ENCODE measurements at places on chromosomes 5 and 9.
A peak's percentile ranks its signal among the peaks of the same experiment; 100 is the strongest.

DNA sequence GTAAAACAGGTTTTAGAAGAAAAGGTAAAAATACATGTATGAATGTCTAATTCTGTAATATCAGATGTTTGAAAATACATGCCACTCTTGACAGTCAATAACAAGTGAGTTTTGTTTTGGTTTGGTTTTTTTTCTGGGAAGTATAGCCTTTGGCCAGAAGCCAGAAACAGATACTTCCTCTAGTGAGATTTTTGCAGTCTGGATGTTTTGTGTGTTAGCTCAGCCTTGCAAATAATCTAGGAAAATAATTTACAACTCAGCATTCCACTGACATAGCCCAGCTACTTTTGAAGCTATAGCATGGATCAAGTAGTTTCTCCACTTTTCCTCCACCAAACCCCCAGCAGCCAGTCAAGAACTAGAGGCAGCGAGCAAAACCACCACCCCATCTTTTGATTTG is 56.7 kb downstream of the SLC1A1 start:
- no peak for DNase-seq

- no peak for DNase-seq
Measured at GRCh38 chr9:114723931-114724330, 41.9 kb upstream of the TEX48 start.

DNA sequence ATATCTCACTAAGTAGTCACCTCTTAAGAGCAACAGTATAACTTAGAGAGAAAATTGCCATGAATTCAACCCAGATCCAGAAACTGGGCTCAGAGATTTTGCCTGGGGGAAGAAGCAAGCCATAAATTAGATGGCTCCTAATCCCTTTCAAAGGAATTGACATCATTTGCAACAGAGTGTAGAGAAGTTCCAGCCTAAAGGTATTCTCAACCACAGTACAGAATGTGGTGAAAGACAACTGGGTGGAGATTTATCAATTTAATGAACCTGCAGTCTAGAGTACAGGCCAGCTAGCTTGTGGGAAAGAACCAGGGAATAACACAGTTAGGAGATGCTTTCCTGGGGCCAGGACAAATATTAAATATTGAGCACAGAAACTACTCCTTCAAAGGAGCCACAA is 39.6 kb downstream of the CDKL3 start:
- DNase-seq: no peak

- no peak for DNase-seq
Measured at GRCh38 chr9:87070336-87070735, 123.0 kb upstream of the GAS1 start.

DNA sequence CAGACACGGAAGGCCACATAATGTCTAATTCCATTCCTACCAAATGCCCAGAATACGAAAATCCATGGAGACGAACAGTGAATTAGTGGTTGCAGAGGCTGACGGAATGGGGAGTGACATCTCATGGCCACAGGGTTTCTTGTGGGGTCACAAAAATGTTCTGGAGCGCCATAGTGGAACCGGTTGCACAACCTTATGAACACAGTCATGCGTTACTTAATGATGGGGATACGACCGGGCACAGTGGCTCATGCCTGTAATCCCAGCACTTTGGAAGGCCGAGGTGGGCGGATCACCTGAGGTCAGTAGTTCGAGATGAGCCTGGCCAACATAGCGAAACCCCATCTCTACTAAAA is 26.0 kb upstream of the TTLL11 start:
- DNase-seq: no peak

GRCh38 chr9:68457803-68458202 is 82.9 kb downstream of the TMEM252 start:
- no peak for DNase-seq

- no peak for DNase-seq
Measured at GRCh38 chr5:32308946-32309345, 3.8 kb downstream of the MTMR12 start.

GRCh38 chr5:141696431-141696830 is 14.4 kb upstream of the ARAP3 start:
- no peak for DNase-seq

DNA sequence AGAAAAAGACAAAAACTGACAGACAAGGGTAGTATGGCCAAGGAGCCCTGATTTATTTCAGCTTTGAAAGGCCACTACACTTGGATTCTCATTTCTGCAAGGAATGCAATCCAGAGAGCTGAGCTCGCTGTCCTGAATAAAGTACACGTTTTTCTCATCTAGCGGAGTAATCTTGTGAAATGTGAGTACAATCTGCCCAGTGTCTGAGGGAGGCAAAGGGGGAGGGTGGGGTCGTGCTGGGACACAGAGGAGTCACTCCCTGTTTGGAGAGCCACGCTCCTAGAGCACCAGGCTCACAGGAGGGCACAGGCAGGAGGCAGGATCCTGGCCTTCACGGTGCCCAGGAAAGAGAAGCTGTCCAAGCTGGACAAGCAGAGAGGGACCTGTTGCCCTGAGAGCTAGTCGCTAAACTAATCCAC is 51.0 kb upstream of the IFNK start:
- no peak for DNase-seq

- no peak for DNase-seq
Measured at GRCh38 chr9:7778851-7779600, 20.6 kb downstream of the DMAC1 start.

DNA sequence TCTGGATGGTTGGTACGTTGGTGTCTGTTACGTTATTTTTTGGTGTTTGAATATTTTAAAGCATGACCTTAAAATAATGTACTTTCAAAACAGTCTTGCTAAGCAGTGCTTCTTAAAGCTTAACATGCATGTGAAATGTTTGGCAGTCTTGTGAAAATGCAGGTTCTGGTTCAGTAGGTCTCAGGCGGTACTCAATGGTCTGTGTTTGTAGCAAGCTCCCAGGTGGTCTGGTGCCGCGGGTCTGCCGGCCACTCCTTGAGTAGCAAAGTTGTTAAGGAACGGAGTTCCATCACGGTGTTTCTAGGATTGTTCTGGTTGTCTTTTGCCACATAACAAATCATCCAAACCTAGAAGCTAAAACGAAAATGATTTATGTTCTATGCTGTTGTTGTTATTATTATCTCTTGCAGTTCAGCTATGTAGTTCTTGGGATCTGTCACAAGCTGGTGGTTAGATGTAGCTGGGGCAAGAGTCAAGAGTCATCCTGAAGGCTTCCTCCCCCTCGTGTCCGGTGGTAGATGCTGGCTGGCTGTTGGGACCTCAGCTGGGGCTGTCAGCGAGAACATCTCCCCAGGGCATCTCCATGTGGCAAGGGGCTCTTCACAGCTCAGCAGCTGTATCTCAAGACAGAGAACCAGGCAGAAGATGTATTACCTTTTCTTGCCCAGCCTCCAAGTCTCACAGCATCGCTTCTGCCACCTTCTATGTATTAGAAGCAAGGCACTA is 186.8 kb downstream of the PALM2AKAP2 start:
- DNase-seq: peak; percentile 41

- DNase-seq: no peak
Measured at GRCh38 chr5:127343866-127344265, 53.3 kb downstream of the MEGF10 start.

DNA sequence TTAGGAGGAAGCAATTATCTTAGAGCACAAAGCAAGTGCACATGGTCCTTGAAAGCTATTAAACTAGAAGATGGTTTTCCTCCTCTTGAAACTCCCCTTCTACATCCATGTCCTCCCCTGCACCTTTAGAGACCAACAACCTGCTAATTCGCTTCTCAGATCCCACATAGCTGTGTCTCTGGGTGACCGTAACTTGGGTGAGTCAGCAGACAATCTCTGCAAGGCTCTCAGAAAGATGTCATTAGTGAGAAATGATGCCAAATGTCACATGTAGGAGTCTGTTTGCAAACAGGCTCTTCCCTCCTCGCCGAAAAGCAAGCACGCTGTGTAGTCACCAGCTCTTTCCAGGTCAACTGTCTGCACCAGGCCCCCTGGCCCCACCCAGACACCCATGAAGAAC is 291.8 kb downstream of the SLIT3 start:
- no peak for DNase-seq

GRCh38 chr5:159218595-159219023 is 9.3 kb upstream of the RNF145 start:
- DNase-seq: no peak

DNA sequence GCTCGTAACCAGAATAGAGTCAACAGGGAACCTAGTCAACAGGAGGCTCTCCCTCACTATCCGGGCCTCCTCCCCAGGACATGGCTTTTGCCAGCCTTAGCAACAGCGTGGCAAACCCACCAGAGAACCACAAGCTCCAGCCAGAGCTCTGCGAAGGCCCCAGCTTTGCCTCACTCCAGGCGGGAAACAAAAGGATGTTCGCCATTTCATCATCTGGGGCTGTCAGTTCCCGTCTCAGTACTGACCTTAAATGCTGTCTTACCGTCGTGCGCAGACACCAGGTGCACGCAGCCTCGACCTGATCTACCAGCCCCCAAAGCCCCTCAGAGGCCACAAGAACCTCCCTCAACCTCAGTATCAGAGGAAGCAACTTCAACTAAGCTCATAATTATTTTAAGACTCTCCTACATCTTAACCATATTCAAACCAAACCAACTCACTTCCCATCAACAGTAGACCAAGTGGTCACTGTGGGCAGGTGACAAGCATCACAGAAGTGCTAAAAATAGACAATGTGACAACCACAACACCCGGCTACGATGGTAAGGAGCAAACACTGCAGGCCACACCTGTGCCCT is 71.4 kb downstream of the SEMA4D start:
- no peak for DNase-seq

DNA sequence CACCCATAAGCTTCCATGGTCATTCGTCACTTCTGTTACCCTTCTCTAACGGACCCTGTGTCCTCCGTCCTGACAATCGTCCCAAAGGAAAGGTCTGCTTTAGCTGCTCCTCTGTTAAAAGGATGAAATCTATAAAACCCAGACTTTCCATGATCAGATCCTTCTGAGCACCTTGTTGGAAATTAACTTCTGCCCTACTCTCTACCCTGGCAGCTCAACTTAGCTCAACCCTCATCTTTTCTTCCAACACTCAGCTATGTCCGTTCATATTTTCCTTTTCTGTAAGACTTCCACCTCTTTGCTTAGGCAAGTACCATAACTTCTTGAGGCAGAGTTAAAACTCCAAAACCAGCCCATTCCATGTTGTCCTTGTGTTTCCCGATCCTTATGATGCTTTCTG is 205.4 kb downstream of the SPATA31A6 start:
- DNase-seq: no peak

DNA sequence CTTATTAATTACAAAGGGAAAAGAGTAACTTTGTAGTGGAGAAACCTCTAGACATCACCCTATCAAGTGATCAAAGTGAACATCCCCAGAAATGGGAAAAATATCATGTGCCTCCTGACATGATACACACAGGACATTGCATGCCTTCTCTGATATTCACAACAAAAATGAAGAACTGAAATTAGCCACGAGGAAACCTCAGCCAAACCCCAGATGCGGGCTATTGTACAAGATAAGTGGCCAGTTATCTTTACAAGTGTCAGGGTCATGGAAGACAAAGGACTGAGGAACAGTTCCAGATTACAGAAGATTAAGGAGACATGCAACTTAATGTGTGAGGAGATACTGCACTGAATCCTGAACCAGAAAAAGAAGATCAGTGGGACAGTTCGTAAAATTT is 23.8 kb upstream of the NPM1 start:
- no peak for DNase-seq

GRCh38 chr9:8677741-8678140 is 878.2 kb upstream of the DMAC1 start:
- no peak for DNase-seq

DNA sequence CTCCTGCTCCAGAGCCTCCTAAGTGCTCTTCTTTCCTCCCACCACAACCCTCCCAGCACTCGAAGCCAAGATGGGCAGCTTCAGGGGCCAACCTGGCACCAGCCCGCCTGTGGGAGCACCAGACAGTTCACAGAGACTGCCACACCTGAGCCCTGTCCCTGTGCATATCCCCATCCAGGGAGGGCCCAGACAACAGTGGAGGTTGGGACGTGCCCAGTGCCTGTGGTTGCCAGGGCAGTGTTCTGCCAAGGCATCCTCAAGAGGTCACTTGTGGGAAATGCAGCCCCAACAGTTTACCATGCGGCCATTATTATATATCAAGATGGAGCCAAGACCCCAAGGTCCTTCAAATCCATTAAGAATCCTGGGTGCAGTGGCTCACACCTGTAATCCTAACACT is 23.0 kb upstream of the TRIO start:
- no peak for DNase-seq

GRCh38 chr9:12363439-12363838 is 329.7 kb upstream of the TYRP1 start:
- no peak for DNase-seq

GRCh38 chr5:73171495-73171894 is 1.5 kb upstream of the TMEM174 start:
- DNase-seq: no peak

DNA sequence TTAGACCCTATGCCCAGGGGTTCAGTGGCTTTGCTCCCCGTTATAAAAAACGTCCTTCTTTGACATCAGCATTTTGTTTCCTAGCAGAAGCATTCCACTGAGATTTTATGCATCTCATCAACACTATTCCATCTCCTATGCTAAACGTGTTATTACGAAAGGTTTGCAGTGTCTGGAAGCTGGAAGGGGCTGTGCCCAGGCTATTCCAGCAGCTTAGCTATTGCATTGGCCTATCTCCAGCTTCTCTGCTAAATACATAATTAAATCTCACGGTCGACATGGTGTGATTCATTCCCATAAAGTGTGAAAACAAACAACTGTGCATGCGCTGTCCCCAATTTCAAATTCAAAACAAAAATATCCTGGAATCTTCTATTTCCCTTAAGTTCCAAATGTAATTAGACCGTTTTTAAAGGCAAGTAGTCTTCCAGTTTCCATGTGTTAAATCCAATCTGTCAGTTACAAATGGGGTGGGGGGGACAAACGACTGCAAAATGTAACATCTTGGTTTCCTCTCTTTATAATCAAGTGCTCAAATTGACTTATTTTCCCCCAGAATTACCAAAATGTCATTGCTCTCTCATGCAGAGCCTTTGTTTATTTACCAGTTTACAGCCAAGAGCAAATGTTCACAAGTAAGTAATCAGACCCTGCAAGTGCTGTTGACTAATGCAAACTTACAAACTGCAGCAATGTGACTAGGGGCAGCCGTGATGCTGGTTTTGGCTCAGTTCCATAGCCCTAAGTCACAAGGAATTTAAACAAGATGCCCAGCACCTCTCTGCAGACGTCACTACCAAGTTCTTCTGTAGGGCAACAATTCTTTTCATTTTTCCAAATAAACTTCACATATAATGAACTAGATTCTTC is 212.3 kb upstream of the RORB start:
- DNase-seq: no peak

GRCh38 chr9:89592963-89593726 is 11.7 kb upstream of the GADD45G start:
- DNase-seq: no peak

GRCh38 chr9:107484117-107484723 is 5.3 kb downstream of the KLF4 start:
- DNase-seq: peak; percentile 14

- DNase-seq: no peak
Measured at GRCh38 chr9:111094958-111095357, 56.7 kb upstream of the LPAR1 start.

GRCh38 chr5:74549384-74549783 is 91.1 kb downstream of the ENC1 start:
- no peak for DNase-seq

GRCh38 chr5:151935135-151935695 is 10.6 kb upstream of the GLRA1 start:
- DNase-seq: no peak

- DNase-seq: no peak
Measured at GRCh38 chr5:108905805-108906204, 158.1 kb downstream of the FER start.

GRCh38 chr9:131097126-131097947 is 1.0 kb downstream of the AIF1L start:
- no peak for DNase-seq

- no peak for DNase-seq
Measured at GRCh38 chr5:170986598-170986997, 124.8 kb downstream of the RANBP17 start.

GRCh38 chr5:164809821-164810220 is 1304.4 kb downstream of the MAT2B start:
- no peak for DNase-seq

Data from memory B cell (primary cell).